ENCODE measurements at places on chromosomes 16 and 17.
A peak's percentile ranks its signal among the peaks of the same experiment; 100 is the strongest.

DNA sequence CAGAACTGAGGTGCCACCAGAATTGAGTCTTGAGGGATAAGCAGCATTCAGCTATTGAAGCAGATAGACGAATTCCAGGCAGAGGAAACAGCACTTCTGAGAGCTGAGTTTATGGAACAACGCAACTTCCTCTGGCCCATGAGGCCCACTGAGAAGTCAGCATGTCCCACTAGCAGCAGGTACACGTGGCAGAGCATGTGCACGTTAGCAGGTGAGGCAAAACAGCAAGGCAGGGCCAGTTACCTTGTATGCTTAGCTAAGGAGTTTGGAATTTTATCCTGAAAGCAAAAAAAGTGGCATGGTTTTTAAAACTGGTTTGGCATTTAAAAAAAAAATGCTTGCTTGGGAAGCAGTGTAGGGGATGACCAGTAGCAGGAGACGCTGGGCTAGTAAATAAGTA lies 305.6 kb downstream of the CPPED1 start:
- DNase-seq: no peak

DNA sequence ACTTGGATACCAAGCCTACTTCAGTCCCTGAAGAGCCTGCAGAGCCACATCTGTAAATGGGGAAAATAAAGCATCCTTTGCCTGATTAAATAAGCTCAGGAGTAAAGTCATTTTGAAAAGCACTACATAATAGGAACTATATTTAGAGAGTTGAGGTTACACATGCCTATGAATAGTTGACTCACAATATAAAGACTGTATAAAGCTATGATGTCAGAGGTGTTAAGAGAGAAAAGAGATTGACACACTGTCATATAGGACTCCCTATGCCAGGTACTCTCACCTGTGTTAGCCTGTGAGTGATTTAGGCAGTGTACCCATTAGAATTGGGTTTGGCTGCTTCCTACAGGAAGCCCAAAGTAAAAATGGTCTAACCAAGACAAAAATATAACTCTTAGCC lies 87.7 kb upstream of the CRHR1 start:
- no peak for DNase-seq

DNA sequence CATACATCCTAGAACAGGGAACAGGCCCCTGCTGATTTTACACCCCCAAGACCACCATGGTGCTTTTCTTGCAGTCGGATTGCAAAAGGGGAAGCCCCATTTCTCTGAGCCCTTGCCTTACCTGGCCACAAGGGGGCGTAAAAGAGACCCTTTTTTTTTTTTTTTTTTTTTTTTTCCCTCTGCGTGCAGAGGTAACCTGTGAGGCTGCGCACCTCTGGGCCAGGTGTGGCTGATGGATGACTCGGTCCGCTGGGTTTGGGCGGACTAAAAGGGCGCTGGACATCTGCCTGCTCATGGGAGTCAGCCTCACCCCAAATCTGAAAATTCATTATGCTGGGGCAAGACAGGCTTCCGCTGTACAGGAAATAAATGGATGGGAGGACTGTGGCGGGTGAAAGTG lies 281.0 kb downstream of the CBLN1 start:
- no peak for DNase-seq

DNA sequence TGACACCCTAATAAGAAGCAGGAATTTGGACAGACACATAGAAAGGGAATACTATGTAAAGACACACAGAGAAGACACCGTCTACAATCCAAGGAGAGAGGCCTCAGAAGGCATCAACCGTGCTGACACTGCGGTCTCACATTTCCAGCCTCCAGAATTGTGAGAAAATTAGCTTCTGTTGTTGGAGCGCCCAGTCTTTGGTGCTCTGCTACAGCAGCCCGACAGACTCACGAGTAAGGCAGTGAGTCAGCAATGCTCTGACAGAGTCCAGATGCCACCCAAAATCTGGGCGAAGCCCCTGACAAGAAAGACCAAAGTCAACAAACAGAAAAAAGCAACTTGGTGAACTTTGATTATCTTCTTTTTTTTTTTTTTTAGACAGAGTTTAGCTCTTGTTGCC lies 32.5 kb upstream of the RAI1 start:
- peak; percentile 17 for DNase-seq

GRCh38 chr17:73045724-73046123 lies 46.8 kb downstream of the SLC39A11 start:
- no peak for DNase-seq

DNA sequence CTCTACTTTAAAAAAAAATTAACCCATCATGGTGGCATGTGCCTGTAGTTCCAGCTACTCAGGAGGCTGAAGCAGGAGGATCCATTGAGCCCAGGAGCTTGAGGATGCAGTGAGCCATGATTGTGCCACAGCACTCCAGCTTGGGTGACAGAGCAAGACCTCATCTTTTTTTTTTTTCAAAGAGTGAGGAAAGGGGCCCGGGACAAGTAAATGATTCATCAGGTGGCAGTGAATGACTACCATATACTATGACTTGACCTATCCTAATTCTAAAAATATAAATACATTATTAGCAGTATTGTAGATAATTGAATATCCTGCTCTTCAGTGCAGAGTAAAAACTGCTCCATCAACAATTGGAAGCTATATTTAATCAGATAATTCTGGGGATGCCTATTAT lies 55.3 kb downstream of the CLUH start:
- no peak for DNase-seq

GRCh38 chr16:73921295-73921694 lies 375.3 kb upstream of the PSMD7 start:
- no peak for DNase-seq

- DNase-seq: no peak
Observed at GRCh38 chr17:65109990-65110680, 27.0 kb upstream of the RGS9 start.

DNA sequence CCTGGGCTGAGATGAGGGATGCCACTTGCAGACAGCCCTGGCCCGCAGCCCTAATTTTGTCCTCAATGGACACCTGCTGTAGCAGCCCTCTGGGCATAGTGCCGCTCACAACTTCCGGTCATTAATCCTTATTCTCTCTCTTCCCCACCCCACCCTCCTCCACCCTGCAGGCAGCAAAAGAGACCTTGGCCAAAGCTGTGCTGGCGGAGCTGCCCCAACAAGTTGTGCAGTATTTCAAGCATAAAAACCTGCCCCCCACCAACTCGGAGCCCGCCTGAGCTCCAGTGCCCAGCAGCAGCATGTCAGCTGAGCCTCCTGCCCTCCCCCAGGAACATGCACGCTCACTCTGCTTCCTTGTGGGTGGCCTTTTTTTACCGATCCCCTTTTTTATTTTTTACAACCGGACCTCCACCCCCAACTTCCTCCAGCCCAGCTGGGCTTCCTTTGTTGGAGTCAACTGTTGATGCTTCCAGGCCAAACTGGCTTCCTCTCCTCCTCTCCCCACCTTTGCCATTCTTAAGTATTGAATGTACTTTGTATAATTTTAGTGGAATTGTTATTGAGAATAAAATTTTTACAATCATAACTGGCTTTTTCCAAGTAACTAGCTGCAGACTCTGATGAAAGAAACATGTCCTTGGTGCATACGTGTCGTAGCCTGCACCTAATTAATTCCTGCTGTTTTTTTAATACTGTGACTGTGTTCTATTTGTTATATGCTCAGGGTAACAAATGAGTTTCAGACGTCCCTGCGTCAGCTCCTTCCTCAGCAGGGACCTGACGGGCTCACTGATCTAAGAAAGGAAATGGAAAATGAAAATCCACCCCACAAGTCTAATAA lies 38.2 kb downstream of the PSME3IP1 start:
- peak; percentile 50 for DNase-seq

DNA sequence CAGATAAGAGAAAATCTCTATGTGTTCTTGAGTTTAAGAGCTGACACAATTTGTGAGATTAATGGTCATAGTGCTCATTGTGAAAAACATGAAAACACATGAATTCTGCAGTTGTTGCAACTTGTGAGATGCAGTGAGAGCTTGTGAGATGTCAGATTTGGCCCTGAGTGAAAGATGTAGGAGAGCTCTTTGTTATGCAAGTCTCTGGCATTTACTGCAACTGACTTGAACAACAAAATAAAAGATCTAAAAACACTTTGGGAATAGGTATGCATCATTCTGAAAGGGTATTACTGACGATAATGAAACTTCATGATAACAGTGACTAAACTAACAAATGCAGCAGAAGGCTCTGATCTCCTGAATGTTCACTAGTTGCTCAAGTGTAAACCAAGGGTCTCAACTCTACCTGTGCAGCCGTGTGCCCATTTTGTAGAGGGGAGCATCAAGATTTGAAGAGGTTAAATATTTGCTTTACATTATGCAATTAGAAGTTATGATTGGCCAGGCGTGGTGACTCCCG lies 50.8 kb upstream of the SMIM36 start:
- no peak for DNase-seq

DNA sequence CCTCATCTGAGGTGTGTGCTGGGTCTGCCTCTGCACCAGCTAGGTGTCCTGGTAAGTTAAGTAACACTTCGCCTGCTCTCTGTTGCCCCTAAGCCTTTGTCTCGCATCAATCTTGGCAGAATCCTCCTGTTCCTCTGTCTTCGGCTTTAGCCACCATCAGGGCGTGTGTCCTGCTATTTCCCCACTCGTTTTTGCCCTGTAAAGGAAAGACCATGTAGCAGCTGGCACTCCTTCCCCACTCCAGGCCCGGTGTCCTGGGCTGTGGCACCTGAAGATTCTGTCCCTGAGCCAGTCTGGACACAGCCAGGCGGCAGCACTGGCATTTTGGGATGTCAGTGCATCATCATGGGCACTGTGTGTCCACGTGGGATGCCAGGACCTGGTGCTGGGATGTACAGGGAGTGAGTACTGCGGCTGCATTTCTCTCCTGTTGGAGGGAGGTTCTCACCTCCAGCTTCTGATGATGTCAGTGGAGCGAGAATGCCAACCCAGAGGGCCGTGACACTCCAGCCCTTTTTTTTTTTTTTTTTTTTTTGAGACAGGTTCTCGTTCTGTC lies 26.2 kb upstream of the FOXK2 start:
- DNase-seq: no peak

- DNase-seq: no peak
Observed at GRCh38 chr16:31874366-31875111, 932 bp downstream of the ZNF267 start.

DNA sequence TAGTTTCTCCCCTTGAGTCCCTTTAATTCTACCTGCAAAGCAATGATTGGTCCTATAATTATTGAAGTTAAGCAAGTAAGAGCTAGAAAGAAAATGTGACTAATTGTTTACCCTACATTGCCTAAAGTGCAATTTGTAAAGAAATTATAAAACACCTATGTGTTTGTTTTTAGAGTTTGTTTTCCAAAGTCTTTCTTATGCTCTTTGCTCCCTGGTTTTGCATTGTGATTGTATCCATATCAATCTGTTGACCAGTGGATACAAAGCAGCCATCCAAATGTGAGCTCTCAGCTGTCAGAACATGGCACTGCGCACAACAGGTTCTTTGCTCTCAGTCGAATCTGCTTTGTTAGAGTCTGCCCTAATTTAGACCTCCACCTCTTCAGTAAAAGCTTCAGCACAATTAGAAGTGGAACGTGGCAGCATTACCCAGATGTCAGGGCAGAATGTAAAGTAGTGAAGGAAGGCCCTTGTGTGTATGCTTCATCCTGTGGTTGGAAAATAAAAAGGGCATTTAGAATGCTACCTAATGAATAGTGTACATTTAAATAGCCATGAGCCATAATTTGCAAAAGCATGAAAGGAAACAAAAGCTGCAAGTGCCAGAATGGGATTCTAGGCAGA lies 70.5 kb downstream of the AATF start:
- no peak for DNase-seq

DNA sequence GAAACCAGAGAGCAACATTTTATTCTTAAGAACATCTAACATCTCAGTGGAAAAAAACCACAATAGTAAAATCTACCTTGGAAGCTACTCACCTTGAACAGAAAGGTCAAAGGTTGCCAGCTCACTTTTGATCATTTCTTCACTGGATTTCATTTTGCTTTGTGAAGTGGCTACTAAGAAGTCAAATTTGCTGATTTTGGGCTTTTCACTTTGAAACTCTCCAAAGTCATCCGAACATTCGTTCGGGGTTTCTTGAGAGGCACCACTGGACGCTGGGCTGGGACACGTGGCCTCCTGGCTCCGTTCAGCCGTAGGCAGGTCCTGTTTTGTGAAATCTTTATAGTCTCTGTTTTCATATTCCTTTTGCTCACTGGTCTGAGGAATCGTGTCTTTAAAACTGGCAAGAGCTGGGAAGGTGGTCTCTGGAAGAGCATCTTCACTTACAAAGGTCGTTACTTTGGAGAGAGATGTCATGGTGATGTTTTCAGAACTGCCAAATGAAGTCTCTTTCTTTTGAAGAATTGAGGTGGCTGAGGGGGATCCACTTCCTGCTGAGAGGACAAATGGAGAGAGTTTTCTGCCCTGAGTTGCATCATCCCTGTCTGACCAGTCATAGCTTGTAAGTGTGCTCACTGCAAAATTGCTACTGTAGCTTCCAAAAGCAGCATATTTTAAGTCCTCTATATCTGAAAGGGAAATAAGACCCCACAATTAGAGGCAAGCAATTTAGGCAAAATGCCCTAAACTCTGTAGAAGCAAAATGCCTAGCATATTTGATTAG lies 52.4 kb downstream of the DUSP14 start:
- DNase-seq: no peak

DNA sequence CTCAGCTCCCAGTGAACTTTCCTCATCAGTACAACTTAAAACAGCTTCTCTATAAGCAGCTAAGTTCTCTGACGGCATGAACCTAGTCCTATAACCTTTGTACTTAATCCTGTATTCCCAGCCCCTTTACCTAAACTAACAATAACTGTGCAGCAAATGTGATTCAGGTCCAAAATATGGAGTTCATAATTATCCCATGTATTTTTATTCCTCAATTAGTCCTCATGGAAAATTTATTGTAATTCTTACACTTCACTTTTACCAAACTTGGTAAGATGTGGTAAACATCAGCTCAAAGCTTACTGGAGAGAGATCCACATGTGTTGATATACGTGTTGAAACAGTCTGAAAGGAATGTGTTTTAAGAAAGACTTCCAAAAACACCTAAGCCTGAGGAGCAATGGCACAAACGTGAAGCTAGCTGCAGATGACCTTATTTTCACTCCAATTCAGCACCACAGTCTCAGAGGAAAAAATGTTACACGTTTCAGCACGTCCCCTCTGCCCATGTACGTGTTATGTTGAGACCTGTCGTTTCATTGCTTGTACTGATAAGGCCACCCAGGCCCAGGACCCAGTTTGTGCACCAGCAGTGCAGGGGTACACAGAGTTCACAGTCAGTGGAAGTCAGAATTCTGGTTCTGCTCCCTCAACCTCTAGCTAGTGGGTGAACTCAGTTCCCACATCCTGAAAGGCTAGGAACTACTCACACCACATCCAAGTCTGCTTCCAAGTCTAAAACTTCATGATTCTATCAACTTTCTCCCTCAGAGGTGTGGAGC lies 7.1 kb downstream of the USP31 start:
- no peak for DNase-seq
